ENCODE measurements at places on chromosomes 3 and 15.

- DNase-seq = no peak
Observed at GRCh38 chr3:186821429-186822387, 15.4 kb upstream of the RFC4 start.

- DNase-seq = no peak
Observed at GRCh38 chr3:123283074-123283473, 81.3 kb downstream of the SEC22A start.

DNA sequence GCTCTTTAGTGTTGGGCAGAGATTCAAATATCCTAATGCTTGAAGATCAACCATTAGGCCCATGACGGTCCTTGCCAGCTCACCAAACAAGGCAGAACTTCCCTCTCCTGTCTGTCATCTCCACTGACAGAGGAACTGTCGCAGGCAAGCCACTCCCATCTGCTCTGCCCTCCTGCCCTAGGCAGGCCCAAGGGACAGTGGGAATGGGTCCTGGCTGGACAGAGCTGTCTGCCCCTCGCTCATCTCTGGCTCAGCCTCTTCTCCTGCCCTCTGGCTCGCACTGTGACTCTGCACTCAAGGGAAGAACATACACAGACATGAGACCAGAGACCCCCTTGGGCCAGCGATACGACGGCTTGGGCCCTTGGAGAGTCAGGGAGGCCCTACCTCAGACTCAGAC is 7.6 kb upstream of the MUSTN1 start:
- no peak for DNase-seq

DNA sequence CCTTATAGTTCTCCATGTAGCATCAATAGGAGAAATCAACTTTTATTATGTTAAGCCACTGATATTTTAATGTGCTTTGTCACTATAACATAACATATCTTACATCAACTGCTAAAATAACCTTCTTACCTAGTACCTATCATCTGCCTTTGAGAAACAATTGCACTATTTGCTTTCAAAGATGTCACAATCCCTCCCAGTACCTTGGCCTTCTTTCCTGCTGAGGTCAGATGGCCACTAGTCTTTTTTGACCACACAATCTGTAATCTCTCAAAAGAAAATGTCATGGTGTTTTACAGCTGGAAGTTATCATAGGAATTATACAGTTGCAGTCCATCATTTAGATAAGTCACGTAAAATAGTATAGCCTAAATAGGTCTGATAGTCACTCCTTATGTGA is 247.5 kb upstream of the SLITRK3 start:
- DNase-seq = no peak

DNA sequence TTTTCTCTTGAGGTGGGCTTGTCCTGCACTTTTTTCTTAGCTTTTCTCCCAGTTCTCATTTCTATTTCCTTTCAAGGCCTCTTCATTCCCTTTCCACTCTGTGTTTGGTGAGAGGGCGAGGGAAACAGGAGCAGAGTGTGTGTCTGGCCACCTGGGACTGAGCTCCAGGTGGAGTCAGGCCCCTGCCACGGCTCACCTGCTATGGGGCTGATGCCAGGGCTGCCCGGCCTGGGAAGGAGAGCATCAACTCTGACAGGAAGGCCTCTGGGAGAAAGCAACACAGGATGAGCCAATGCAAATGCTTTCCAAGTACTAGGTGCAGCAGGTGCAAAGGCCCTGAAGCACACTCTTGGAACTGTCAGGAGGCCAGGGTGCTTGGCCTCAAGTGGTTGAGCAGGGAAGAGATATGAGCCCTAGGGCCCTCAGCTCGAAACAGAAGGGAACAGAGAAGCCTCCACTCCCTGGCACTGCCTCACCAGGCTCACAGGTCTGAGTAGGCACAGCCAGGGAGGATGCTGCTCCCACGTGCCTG is 27.3 kb upstream of the DUSP7 start:
- DNase-seq = no peak

- DNase-seq = no peak
Observed at GRCh38 chr3:157438194-157438730, 1.6 kb downstream of the PTX3 start.

- DNase-seq = no peak
Observed at GRCh38 chr3:157436583-157437291, at the start of gene PTX3. Gene PTX3 (plus strand): TSS chr3:157436850. CDS start chr3:157436934, 84 bp downstream.

DNA sequence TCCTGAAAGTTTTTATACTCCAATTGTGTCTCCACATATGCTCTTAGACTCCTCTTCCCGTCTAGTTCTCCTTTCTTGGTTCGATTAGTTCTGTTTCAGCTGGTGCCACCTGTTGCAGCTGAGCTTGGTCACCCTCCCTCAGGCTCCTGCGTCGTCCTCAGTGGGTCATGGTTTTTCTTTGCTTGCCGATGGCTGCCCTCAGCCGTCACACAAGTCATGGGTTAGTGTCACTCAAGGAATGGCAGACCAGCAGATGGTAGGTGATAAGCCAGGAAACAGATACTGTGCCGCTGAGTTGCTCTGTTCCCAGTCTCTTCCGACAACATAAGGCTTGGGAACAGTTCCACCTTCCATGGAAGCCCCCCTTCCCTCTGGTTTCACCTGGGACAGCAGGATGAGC is 109.9 kb downstream of the IGF1R start:
- DNase-seq = no peak

DNA sequence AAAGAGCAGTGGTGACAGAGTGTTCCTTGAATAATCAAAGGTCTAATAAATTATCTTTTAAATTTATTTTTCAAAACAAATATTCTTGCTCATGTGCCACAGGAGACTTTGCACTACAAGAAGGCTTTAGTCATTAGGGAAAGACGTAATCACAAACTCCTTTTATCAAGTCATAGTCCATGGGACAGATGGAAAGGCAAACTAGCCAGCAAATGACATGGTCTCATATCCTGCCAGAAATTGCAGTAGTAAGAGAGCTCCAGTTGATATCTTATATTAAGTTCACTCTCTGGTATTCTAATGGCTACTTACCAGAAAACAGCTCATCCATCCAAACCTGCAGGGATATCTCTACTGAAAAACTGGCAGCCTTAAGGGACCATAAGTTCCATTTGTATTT is 225.0 kb upstream of the TP63 start:
- no peak for DNase-seq

DNA sequence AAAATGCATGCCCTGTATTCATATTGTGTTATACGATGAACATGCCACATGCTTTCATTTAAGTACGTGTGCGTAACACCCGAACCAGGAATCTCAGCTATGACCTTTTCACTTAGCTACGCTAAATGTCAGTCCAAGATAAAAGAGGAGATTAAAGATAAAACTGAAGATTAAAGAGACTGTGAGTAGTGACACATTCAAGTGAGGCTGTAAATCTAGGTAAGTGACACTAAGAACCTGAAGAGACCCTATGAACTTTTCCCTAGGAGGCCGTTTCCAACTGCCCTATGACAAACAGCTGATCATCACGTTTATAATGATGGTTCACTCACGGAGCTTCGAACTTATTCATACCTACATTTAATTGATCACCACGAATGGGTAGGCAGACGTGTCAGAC is 32.2 kb downstream of the TFRC start:
- DNase-seq = no peak

- DNase-seq = no peak
Observed at GRCh38 chr3:27885641-27886040, 163.5 kb upstream of the EOMES start.

DNA sequence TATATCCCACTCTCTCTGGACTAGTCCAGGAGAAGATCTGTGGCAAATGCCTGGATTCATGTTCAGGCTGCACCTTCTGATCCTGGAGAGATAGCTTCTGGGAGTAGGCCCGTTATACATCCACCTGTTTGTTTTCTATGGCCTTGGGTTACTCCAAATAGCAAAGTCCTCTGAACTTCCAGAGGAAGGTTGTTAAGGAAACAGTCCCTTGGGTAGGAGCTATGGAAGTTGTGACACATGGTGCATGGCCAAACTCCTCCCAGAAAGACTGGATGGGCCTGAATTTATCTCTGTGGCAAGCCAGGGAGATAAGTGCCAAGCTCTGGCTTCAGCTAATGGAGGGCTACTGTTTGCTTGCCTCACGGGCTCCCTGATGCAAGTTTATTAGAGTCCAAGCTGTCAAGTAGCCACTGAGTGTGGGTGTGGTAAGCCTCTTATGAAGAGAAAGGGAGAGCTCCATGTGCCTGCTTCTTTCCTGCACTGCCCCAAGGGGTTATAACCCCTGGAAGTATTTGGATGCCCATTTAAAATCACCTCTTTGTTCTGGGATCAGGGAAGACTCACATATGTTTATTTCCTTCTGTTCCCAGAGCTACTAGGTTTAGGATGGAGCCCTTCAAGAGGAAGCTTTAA is 328.7 kb upstream of the ATP11B start:
- no peak for DNase-seq

DNA sequence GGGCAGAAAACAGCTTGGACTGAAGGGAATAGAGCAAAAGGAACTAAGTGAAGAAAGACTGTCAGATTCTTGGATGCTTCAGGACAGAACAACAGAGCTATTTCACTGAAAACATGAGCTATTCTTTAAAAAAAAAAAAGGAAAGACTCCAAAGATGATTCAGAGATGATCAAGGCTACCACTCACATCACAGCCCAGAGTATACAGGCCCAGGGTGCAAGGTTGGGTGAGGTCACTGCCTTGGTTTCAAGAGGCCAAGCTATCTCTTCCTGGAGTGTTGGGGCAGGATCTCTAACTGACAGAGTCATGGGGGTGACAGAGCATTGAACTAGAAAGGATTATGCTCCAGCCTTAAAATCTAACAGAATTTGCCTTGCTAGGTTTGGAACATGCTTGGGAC is 118.1 kb downstream of the AGBL1 start:
- no peak for DNase-seq

- no peak for DNase-seq
Observed at GRCh38 chr15:74788683-74789151, 6.8 kb downstream of the CSK start.

DNA sequence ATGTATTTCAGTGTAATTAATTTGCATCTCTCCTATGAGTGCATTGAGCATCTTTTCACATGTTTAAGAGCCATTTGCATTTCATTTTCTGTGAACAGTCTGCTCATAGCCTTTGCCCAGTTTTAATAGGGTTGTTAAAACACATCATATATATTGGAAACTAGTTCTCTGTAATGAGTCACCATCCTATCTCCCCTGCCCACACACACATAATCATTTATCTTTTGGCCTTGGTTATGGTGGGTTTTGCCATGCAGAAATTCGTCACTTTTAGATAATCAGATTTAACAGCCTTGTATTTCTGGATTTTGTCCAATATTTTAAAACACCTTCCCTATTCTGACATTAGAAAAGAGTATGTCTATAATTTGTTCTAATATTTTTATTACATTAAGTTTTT is 11.9 kb upstream of the CHRM5 start:
- no peak for DNase-seq

GRCh38 chr3:19539518-19540392 is 391.4 kb downstream of the KCNH8 start:
- no peak for DNase-seq

DNA sequence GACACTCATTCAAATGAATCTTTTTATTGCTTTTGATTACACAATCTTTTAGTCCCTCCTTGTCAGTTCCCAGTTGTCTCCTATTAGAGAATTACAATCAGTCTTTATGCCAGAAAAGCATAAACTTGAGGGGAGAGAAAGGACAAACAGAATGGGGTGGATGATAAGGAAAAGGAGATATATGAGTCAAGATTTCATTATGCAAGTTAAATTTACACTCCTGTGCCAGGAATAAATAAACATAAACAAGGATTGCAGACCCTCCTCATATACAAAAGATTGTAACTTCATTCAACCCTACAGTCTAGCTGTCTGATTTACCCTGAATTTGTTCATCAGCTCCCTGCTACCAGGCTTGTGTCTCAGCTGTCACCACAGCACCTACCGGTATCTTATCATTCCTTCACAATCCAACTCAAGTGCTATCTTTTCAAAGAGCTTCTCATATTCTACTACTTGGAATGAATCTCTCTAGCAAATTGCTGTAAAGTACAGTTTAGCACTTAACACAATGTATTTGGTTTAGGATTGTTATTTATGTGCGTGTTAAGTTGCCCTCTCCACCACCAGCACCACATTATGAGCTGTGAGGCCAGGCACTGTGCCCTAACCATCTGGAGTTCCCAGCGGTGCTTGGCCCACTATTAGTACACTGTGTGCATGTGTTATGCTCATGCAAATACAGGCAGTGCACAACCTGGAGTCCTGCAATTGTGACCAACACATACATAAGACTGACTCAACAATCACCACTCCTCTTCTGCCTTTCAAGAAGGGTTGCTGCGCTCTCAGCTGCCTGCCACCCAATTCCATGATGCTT is 504.1 kb downstream of the TBL1XR1 start:
- DNase-seq = no peak

GRCh38 chr3:68089572-68090011 is 435.2 kb upstream of the SUCLG2 start:
- no peak for DNase-seq

GRCh38 chr3:37147666-37148065 is 26.7 kb downstream of the LRRFIP2 start:
- no peak for DNase-seq

DNA sequence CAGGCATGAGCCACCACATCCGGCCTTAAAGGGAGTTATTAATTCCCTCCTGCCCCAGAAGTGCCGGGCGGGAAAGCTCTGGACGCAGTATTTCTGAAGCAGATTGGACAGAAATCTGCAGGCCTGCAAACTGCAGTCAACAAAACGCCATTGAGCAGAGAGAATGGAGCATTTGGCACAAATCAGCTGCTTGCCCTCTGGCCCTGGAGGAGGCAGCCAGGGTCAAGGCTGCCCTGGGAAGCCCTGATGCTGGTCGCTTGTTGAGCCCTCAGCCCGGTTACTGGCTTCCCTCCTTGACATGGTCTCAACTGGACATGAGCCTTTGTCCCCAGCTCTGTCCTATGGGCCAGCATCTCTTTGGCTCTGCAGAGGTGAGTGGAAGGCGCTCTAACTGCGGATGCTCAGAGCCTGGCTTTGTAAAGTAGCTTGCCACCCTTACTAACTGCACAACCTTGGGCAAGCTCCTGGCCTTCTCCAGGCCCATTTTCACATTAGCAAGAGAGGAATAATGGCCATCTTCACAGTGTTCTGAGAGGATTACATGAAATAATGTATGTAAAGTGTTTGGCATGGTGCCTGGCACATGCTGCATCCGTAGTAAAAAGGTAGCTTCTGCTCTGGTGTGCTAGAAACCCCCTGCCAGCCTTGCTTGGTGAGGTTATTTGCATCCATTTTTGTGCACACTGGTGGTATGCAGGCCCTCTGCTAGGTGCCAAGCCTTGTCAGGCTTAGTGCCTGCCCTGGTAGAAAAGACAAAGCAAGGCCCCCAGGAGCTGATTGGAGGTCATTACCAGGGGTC is 4.1 kb downstream of the SEMA4B start:
- no peak for DNase-seq

DNA sequence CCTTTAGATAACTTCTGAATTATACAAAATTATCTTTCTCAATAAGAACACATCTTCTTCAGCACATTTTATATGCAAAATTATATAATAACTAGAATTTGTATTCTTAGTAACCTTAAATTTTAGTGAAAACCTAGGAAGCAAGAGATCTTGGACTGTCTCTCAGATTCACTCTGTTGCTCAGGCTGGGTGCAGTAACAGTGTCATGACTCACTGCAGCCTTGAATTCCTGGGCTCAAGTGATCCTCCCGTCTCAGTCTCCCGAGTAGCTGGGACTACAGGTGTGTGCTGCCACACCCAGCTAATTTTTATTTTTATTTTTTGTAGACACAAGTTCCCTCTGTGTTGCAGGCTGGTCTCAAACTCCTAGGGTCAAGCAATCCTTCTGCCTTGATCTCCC is 29.9 kb downstream of the MKRN3 start:
- no peak for DNase-seq

GRCh38 chr3:159200176-159200575 is 398.3 kb downstream of the MFSD1 start:
- DNase-seq = no peak

Data from GM19239 (cell line).